Mesangial cell (primary cell): ENCODE measurements at places on chromosomes 4 and X. TPM values are rescaled to one million over a fixed set of nuclear protein-coding genes. Genes with fewer than 3 reads are reported as not detected.

NPY2R gene
- not detected in 2 replicates for total RNA-seq

PABPC1L2A gene
- total RNA-seq = not detected in 2 replicates

GLUD2 gene
- total RNA-seq = 0.16 and 0.51 TPM in 2 replicates

IGFBP7 gene
- total RNA-seq = 625 and 2,058 TPM in 2 replicates

SAGE1 gene
- total RNA-seq = not detected in 2 replicates

AGA gene
- 20.0 and 29.3 TPM in 2 replicates for total RNA-seq

AREG gene
- total RNA-seq = 35.4 and 36.3 TPM in 2 replicates

UGT2B17 gene
- 0.25 TPM in 1 of 2 replicates, not detected in the other for total RNA-seq

GRIA3 gene
- 1.3 and 1.5 TPM in 2 replicates for total RNA-seq

PAGE5 gene
- not detected in 2 replicates for total RNA-seq

FGA gene
- total RNA-seq = 0.16 and 0.63 TPM in 2 replicates

PABPC1L2B gene
- not detected in 2 replicates for total RNA-seq

SMR3B gene
- total RNA-seq = not detected in 2 replicates

FGFBP2 gene
- not detected in 2 replicates for total RNA-seq

BEX4 gene
- 20.5 and 32.2 TPM in 2 replicates for total RNA-seq

LRP2BP gene
- under 0.01 and 0.16 TPM in 2 replicates for total RNA-seq

PGAM4 gene
- not detected in 2 replicates for total RNA-seq

NPNT gene
- total RNA-seq = 0.16 and 7.5 TPM in 2 replicates

CYLC1 gene
- not detected in 2 replicates for total RNA-seq

TRO gene
- total RNA-seq = 9.6 and 43.2 TPM in 2 replicates

SMIM10L2A gene
- 0.16 and 2.3 TPM in 2 replicates for total RNA-seq

MID1IP1 gene
- 57.0 and 70.9 TPM in 2 replicates for total RNA-seq

VCX3A gene
- not detected in 2 replicates for total RNA-seq

RHOXF1 gene
- total RNA-seq = not detected in 2 replicates

CABS1 gene
- total RNA-seq = not detected in 2 replicates

GPC3 gene
- total RNA-seq = 0.65 and 3.7 TPM in 2 replicates

FGF5 gene
- 3.5 and 4.7 TPM in 2 replicates for total RNA-seq

COQ2 gene
- 10.9 and 19.4 TPM in 2 replicates for total RNA-seq

TNIP3 gene
- total RNA-seq = 0.51 TPM in 1 of 2 replicates, not detected in the other

PCYT1B gene
- total RNA-seq = 0.33 and 0.51 TPM in 2 replicates

GAGE12J gene
- not detected in 2 replicates for total RNA-seq

PPM1K gene
- 3.7 and 11.6 TPM in 2 replicates for total RNA-seq

ANAPC10 gene
- 15.5 and 20.0 TPM in 2 replicates for total RNA-seq

CT47B1 gene
- total RNA-seq = not detected in 2 replicates

RAP2C gene
- 12.7 and 15.0 TPM in 2 replicates for total RNA-seq

XPNPEP2 gene
- not detected in 2 replicates for total RNA-seq

ARX gene
- total RNA-seq = not detected in 2 replicates

MAGEC2 gene
- total RNA-seq = not detected in 2 replicates

DUX4 gene
- not detected in 2 replicates for total RNA-seq

IL3RA gene
- 0.25 TPM in 1 of 2 replicates, not detected in the other for total RNA-seq

CTSO gene
- 2.8 and 11.0 TPM in 2 replicates for total RNA-seq

IGSF1 gene
- total RNA-seq = 0.65 and 1.6 TPM in 2 replicates

CPLX1 gene
- total RNA-seq = 0.16 and 1.8 TPM in 2 replicates

FRMD7 gene
- not detected in 2 replicates for total RNA-seq

ITIH6 gene
- not detected in 2 replicates for total RNA-seq

RIBC1 gene
- total RNA-seq = 0.33 and 2.3 TPM in 2 replicates

TIGD4 gene
- under 0.01 TPM in 1 of 2 replicates, not detected in the other for total RNA-seq

EDA gene
- 0.51 and 0.65 TPM in 2 replicates for total RNA-seq

SPANXB1 gene
- total RNA-seq = not detected in 2 replicates

NSDHL gene
- total RNA-seq = 18.9 and 30.1 TPM in 2 replicates

GABRE gene
- total RNA-seq = 0.65 and 3.2 TPM in 2 replicates

CPE gene
- 17.8 and 29.4 TPM in 2 replicates for total RNA-seq

GAGE12H gene
- not detected in 2 replicates for total RNA-seq

CLTRN gene
- total RNA-seq = 0.16 and 0.51 TPM in 2 replicates

TRAM1L1 gene
- 2.4 and 3.4 TPM in 2 replicates for total RNA-seq

SETD7 gene
- total RNA-seq = 19.6 and 22.1 TPM in 2 replicates

RGN gene
- 1.1 and 2.7 TPM in 2 replicates for total RNA-seq
